ENCODE measurements at places on chromosomes 12 and 14. TPM values are rescaled to one million over a fixed set of nuclear protein-coding genes. Genes with fewer than 3 reads are reported as not detected.

DNA sequence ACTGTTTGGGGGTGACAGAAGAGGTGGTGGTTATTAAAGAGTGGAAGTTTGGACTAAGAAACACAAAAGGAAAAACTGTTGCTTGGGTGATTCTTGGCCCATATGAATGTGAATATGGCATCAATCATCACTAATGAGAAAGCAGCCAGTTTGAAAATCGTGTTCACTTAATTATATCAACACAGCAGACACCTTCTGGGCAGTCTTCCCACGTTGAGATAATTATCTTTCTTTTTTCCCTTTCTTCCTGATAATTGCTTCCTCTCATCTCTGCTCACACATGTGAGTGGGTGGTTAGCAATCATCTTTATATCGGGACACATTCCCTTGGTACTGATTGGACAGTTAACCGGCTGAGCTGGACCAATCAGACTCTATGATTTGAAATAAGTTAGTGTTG lies 539.7 kb downstream of the AACS start:
- no peaks in the 10 kb centered on the region for H3K36me3 ChIP-seq
- H3K27me3 ChIP-seq, result no peaks in the 10 kb centered on the region
- no peak for DNase-seq

GRCh38 chr12:112330706-112331105 lies 51.5 kb downstream of the HECTD4 start:
- no peak for DNase-seq
- no peak overlapping the region for H3K4me3 ChIP-seq
- no peaks in the 10 kb centered on the region for H3K36me3 ChIP-seq
- H3K27ac ChIP-seq, result no peak overlapping the region
- H3K4me1 ChIP-seq, result no peaks in the 10 kb centered on the region
- no peaks in the 10 kb centered on the region for H3K27me3 ChIP-seq

DNA sequence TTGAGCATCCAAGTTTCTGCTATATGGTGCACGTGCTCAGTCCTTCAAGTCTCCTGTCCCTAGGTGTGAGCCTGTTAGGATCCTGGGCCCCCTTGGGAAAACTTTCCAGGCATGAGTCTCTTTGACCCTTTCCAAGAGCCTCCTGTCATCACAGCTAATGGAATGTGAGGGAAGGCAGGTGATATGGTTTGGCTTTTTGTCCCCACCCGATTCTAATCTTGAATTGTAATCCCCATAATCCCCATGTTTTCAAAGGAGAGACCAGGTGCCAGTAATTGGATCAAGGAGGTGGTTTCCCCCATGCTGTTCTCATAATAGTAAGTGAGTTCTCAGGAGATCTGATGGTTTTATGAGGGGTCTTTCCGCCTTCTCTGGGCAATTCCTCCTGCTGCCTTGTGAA lies 265.5 kb downstream of the ATP23 start:
- no peak for DNase-seq
- H3K4me3 ChIP-seq, result no peak overlapping the region
- no peaks in the 10 kb centered on the region for H3K4me1 ChIP-seq

- H3K4me1 ChIP-seq, result no peaks in the 10 kb centered on the region
- H3K27me3 ChIP-seq, result no peaks in the 10 kb centered on the region
- H3K36me3 ChIP-seq, result no peaks in the 10 kb centered on the region
- H3K27ac ChIP-seq, result no peak overlapping the region
These were observed 79.1 kb upstream of the LMO3 start for GRCh38 chr12:16685107-16685506.

DNA sequence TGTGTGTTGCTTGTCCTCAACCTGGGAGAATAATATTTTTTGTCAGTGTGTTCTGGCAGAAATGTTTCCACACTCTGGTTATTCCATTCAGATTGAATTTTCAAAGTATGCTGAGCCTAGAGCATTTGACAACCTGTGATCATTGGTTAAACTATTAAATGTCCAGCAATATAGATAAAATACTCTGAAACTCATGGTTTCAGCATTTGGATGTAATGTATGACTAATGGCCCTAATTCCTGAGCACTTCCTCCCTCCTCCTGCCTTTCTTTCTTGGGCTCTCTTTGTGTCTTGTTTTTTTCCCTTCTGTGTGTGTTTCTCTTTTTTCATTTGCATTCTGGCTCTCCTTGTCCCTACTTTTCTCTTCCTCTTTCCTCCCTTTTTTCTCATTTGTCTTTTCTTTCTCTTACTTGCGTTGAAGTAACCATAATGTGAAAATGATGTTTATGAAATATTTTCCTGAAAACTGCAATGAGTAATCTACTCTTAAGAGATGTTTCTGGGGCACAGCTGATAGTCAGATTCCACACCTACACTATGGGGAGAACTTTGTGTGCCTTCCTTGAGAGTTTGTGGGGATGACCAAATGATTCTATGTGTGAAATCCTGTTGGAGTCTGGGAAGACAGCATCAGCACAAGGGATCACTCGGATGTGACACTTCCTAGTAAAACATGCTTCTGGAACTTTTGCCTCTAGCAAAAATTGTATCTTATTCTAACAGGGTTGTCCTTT lies 74.6 kb downstream of the FRMD6 start:
- no peak overlapping the region for H3K27ac ChIP-seq
- H3K27me3 ChIP-seq, result no peaks in the 10 kb centered on the region
- H3K4me3 ChIP-seq, result no peak overlapping the region
- DNase-seq, result no peak
- no peaks in the 10 kb centered on the region for H3K36me3 ChIP-seq
- H3K4me1 ChIP-seq, result no peaks in the 10 kb centered on the region

GRCh38 chr12:26524862-26525465 lies 308.0 kb downstream of the ITPR2 start:
- no peaks in the 10 kb centered on the region for H3K27me3 ChIP-seq
- no peaks in the 10 kb centered on the region for H3K4me1 ChIP-seq
- DNase-seq, result peak; percentile 51
- no peak overlapping the region for H3K4me3 ChIP-seq
- H3K27ac ChIP-seq, result no peak overlapping the region

DNA sequence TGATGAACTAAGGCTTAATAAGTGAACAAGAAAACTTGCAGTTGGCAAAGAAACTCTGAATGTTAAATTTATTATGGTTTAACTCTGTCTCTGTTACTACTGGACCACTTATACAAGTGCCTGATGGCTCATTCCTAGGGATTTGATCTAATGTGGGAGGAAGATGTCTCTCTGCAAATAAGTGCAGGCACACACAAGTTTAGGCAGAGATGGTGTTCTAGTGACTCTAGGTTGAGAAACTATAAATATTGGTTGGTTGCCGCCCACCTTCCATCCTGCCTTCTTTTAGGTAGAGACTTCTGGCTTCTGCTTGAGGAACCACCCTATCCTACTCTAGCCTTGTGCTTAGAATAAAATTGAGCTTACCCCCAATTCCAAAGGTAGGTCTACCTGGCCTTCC lies 256.2 kb downstream of the PAWR start:
- no peak overlapping the region for H3K4me3 ChIP-seq
- no peaks in the 10 kb centered on the region for H3K27me3 ChIP-seq

DNA sequence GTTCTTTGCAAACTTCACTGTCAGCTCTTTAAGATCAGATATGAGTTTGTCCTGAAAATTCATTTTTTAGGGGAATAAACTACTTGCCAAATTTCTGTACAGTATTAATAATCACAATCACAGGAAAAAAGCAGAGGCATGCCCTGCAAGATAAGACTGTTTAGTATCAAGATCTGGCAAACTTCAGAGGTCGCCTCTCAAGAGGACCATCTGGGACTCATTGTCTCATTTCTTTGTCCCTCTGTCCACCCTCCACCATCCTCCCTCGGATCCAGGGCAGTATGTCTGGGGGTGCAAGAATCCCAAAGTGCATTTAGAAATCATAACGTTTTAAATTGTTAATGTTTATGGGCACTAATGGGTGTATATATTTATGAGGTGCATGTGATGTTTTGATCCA lies 232.4 kb upstream of the FKBP4 start:
- H3K4me1 ChIP-seq, result peaks cover 5% of the 10 kb centered on the region
- no peak overlapping the region for H3K4me3 ChIP-seq
- H3K27me3 ChIP-seq, result no peaks in the 10 kb centered on the region
- H3K36me3 ChIP-seq, result no peaks in the 10 kb centered on the region

GRCh38 chr14:31968956-31969698 lies 108.0 kb upstream of the ARHGAP5 start:
- no peaks in the 10 kb centered on the region for H3K27me3 ChIP-seq
- DNase-seq, result no peak
- no peaks in the 10 kb centered on the region for H3K36me3 ChIP-seq
- H3K4me1 ChIP-seq, result peaks cover 48% of the 10 kb centered on the region
- H3K4me3 ChIP-seq, result no peak overlapping the region
- peak overlapping the region; percentile 5 for H3K27ac ChIP-seq

DNA sequence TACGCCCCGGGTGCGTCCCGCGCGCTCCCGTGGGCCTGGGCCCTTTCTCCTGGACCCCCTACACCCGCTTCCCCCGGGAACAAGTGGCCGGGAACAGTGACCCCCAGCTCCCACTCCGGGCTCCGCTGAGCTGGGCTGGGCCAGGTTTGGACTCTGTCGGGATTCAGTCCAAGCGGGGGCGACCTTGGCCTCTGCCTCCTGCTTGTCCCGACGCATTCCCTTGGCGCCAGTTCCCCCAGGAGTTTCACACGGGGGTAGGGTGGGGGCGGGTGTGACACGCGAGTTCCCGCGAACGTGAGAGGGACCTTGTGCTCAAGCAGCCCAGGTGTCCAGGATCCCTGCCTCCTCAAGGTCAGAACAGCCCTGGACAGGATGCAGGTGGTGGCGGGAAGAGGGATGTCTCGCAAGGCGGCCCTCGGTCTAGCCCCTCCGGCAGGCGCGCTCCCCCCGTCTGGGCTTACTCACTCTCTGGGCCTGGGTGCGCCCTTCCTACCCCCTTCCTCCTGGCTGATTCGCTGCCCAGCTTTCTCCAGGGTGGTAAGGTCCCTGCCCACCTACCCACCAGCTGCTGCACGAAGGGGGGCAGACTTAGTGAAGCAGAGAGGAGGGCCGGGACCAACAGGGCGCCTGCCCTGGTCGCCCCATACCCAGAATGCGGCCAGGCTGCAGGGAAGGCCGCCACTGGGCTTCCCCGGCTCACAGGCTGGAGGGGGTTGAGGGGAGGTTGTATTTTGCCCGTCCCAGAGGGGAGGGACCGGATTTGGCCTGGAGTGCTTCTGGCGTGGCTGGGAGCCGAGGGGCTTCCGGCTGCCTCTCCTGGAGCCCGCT lies 862 bp downstream of the CRIP2 start:
- H3K27ac ChIP-seq, result no peak overlapping the region
- peaks cover 52% of the 10 kb centered on the region for H3K4me1 ChIP-seq
- no peaks in the 10 kb centered on the region for H3K36me3 ChIP-seq
- DNase-seq, result no peak
- peak overlapping the region; percentile 62 for H3K4me3 ChIP-seq

DNA sequence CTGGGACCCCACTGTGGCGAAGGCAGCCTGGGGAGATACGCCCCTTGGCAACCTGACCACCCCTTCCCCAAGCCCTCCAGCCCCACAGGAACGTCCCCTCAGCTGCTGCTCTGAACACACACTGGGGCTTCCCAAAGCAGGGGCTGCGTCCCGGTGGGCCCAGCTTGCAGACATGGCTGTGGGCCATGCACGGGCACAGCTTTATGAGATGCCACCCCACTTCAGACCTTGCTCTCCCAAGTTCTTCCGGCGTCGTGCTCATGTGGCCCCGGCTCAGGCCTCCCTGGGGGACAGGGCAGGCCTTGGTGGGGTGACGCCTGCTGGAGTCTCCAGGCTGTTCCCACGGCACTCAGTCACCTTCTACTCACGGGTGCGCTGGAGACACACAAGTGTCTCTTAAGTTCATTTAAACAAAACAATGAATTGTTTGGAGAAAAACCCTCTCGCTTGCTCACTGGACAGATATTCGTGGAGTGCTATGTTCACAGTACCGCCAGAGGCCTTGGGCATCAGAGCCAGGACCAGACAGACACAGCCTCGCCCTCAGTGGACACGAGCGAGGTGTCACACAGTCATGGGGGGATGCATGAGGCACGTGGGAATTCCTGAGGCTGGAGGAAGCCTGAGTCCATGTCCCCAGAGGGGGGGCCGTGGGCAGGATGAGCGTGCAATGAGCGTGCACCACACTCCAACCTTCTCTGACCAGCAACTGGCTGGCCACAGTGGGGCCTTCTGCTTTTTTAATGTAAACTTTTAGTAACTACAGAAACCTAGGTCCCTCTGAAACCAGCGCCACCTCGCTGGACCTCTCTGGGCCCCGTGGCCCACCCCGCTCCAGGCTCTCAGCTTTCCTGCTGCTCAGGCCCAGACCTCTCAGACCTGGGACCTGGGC lies 4.3 kb downstream of the GALNT9 start:
- peaks cover 17% of the 10 kb centered on the region for H3K4me1 ChIP-seq
- H3K36me3 ChIP-seq, result no peaks in the 10 kb centered on the region
- no peak for DNase-seq

GRCh38 chr12:51643951-51644350 lies 52.9 kb downstream of the SCN8A start:
- DNase-seq, result no peak
- H3K36me3 ChIP-seq, result no peaks in the 10 kb centered on the region
- no peaks in the 10 kb centered on the region for H3K27me3 ChIP-seq
- H3K4me3 ChIP-seq, result no peak overlapping the region
- H3K4me1 ChIP-seq, result no peaks in the 10 kb centered on the region
- H3K27ac ChIP-seq, result no peak overlapping the region

- no peak for DNase-seq
- H3K27me3 ChIP-seq, result no peaks in the 10 kb centered on the region
- H3K36me3 ChIP-seq, result no peaks in the 10 kb centered on the region
- H3K4me1 ChIP-seq, result peaks cover 40% of the 10 kb centered on the region
These were observed 1.0 kb downstream of the SH2B3 start for GRCh38 chr12:111406474-111407376.

- no peak for DNase-seq
- H3K4me1 ChIP-seq, result no peaks in the 10 kb centered on the region
- H3K4me3 ChIP-seq, result no peak overlapping the region
- no peaks in the 10 kb centered on the region for H3K27me3 ChIP-seq
These were observed 139.8 kb downstream of the PHETA1 start for GRCh38 chr12:111228916-111229666.

GRCh38 chr12:42103155-42103554 lies 41.5 kb downstream of the GXYLT1 start:
- DNase-seq, result no peak
- no peaks in the 10 kb centered on the region for H3K27me3 ChIP-seq
- H3K4me1 ChIP-seq, result no peaks in the 10 kb centered on the region
- H3K36me3 ChIP-seq, result no peaks in the 10 kb centered on the region

DNA sequence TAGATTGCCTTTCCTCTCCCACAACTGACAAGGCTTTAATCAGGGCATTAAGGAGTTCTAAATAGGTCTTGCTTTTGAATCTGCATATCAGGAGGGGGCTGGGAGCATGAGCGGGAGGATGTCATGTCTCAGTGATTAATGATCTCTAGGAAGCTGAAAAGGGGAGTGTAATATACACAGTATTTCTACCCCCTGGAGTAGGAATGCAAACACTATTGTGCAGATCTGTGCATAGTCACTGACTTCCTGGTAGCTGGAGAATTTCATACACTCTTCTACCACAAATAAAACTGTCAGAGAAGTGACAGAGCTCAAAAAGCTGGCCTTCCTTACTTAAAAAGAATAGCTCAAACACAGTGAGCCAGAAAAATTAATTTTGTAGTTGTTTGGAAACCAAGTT lies 65.8 kb downstream of the RIC8B start:
- H3K4me3 ChIP-seq, result no peak overlapping the region
- H3K36me3 ChIP-seq, result no peaks in the 10 kb centered on the region
- peaks cover 26% of the 10 kb centered on the region for H3K4me1 ChIP-seq
- DNase-seq, result no peak
- no peaks in the 10 kb centered on the region for H3K27me3 ChIP-seq

The SIX1 gene
- total RNA-seq, result 9.0 TPM

The GPR68 gene
- total RNA-seq, result 1.1 TPM

The FGF6 gene
- total RNA-seq, result not detected

The SYT1 gene
- total RNA-seq, result 1.3 TPM

The FRMD6 gene
- 59.2 TPM for total RNA-seq

The VDR gene
- total RNA-seq, result 2.9 TPM

The SERPINA3 gene
- 27.4 TPM for total RNA-seq

The ASCL1 gene
- total RNA-seq, result 0.71 TPM

The NYNRIN gene
- 21.8 TPM for total RNA-seq
